Upper lobe of right lung (tissue), 1 donor: ENCODE measurements at places on chromosomes 2 and 18. TPM values are rescaled to one million over a fixed set of nuclear protein-coding genes. Genes with fewer than 3 reads are reported as not detected.

Gene KLHL29
- total RNA-seq, result 15.1 TPM

Gene UXS1
- total RNA-seq, result 64.8 TPM

Gene SULT1C4
- total RNA-seq, result 11.6 TPM

Gene NDUFS1
- total RNA-seq, result 65.7 TPM

Gene SPR
- 44.1 TPM for total RNA-seq

Gene MRO
- total RNA-seq, result 0.20 TPM

Gene RGPD3
- total RNA-seq, result 0.12 TPM

Gene AQP12A
- not detected for total RNA-seq

Gene KCNJ3
- total RNA-seq, result not detected

Gene OR6B2
- not detected for total RNA-seq

Gene FZD7
- 13.6 TPM for total RNA-seq

Gene TTR
- not detected for total RNA-seq

Gene IL1RL1
- total RNA-seq, result 46.5 TPM

Gene NCKAP5
- total RNA-seq, result 40.8 TPM

Gene CCDC85A
- total RNA-seq, result 22.2 TPM

DNA sequence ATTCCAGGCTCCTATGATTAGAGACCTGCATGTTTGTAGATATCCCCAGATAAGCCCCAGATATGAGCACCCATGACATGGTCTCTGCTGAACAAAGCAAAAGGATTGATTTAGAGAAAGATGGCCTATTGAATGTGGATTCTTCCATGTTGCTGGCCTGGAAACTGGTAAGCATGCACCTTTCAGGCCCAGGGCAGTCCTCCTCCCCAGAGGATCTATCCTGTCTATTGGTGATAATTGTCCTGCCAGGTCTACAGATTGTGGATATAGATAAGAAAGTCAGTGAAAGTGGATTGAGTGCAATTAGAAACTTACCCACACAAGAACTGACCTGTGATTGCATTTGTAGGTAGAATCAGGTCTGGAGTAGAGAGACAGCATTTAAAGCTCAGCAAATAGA lies 256.9 kb upstream of the SIX3 start:
- H3K27me3 ChIP-seq, result no peaks in the 10 kb centered on the region
- H3K36me3 ChIP-seq, result no peaks in the 10 kb centered on the region
- H3K4me3 ChIP-seq, result no peak overlapping the region
- no peak for DNase-seq

GRCh38 chr2:19632403-19632991 lies 269.3 kb downstream of the TTC32 start:
- DNase-seq, result no peak
- no peaks in the 10 kb centered on the region for H3K27me3 ChIP-seq
- no peaks in the 10 kb centered on the region for H3K4me1 ChIP-seq
- no peak overlapping the region for H3K27ac ChIP-seq

DNA sequence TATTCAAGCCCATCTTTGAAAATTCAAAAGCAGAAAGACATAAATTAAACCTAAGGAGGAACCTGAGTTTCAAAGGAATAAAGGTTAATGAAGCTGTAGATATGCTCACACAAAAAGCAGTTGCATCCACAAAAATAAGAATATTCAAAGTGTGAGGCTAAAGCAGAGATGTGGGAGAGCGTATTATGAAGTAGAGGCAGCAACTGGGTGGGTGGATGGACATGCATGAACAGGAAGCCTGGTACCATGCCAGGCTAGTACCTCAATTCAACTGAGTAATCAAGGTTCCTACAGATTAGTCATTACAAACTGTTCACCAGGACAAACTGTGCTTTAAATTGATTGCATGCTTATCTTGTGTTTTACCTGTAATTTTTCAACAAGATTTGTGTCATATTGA lies 330.0 kb upstream of the PKDCC start:
- no peak overlapping the region for H3K4me3 ChIP-seq
- peaks cover 2% of the 10 kb centered on the region for H3K4me1 ChIP-seq
- no peaks in the 10 kb centered on the region for H3K27me3 ChIP-seq
- H3K36me3 ChIP-seq, result no peaks in the 10 kb centered on the region

GRCh38 chr2:102230410-102230909 lies 43.6 kb downstream of the IL1RL2 start:
- no peak for DNase-seq
- H3K27ac ChIP-seq, result no peak overlapping the region
- H3K36me3 ChIP-seq, result no peaks in the 10 kb centered on the region
- H3K4me1 ChIP-seq, result peaks cover 35% of the 10 kb centered on the region

DNA sequence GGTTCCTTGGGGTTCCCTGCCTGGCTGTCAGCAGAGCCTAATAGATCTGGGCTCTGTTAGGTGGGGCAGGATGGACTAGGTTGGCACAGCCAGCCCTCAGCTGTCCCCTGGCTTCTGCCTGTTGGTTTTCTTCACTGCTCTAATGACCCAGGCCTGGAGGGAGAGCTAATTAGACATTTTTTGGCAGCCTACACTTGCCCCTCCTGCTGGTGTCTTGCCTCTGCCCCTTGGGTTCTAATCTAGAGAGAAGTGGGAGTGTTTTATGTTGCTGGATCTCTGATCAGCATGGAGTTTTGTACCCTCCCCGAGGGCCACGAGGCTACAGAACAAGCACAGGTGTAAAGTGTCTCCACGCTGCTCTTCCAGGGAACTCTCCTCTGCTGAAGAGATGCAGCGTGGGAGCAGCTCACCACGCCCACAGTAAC lies 199.4 kb upstream of the RASGRP3 start:
- peak overlapping the region; percentile 27 for H3K27ac ChIP-seq
- H3K4me1 ChIP-seq, result no peaks in the 10 kb centered on the region

DNA sequence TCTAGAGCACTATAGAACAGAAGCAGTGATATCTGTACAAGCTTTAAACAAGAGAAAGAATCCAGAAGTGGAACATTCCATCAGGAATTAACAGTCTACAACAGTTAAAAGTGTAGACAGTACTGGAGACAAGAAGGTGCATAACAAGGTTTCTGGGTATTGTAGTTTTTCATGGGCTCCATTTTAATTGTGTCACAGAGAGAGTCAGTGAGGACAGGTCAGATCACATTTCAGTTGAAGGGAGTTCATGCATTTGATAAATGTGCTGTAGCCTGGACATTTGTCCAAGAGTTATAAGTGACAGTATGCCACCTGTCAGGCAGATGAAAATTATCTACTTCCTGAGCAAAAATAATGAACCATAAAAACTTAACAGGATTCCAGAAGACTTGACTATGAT lies 328.6 kb downstream of the CNTNAP5 start:
- H3K27me3 ChIP-seq, result no peaks in the 10 kb centered on the region
- no peak overlapping the region for H3K4me3 ChIP-seq
- DNase-seq, result no peak
- H3K27ac ChIP-seq, result no peak overlapping the region
- H3K4me1 ChIP-seq, result no peaks in the 10 kb centered on the region
- H3K36me3 ChIP-seq, result no peaks in the 10 kb centered on the region

DNA sequence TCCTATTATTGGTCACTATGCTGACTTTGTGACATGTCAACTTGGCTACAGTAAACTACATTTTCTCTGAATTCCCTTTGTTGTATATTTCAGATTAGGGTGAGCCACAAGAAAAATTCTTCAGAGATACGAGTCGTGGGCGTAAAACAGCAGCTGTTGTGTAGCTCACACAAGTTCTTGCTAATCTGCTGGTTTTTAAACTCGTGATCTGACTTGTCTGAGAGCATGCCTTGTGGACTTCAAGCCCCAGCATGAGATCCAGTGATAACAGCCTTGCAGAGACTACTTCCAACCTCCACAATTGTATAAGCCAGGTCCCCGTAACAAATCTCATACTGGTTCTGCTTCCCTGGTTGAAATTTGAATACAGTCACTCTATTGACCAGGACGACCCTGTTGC lies 259.8 kb upstream of the LYPD1 start:
- no peaks in the 10 kb centered on the region for H3K4me1 ChIP-seq
- no peak for DNase-seq
- no peaks in the 10 kb centered on the region for H3K36me3 ChIP-seq

DNA sequence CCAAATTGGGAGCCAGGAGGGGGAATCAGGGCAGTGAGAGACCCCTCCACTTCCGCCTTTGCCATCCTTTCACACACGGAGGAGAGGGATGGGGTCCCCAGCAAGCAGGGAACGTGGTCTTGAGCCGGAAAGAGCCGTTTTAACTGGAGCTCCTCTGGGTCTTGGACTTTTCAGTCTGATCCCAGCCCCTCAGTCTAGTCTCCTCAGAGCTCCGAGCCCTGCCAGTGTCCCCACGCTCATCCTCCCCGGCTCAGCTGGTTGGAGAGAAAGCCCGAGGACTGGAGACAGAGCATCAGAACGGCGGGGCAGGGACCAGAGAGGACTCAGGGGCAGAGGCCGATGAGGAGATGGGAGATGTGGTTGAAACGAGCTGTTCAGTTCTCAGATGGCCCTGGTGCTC lies 26.1 kb upstream of the OTOF start:
- H3K4me1 ChIP-seq, result peaks cover 11% of the 10 kb centered on the region
- H3K4me3 ChIP-seq, result peak overlapping the region; percentile 47
- no peak overlapping the region for H3K27ac ChIP-seq

- no peak overlapping the region for H3K4me3 ChIP-seq
- no peak for DNase-seq
- no peaks in the 10 kb centered on the region for H3K36me3 ChIP-seq
- no peaks in the 10 kb centered on the region for H3K4me1 ChIP-seq
- H3K27me3 ChIP-seq, result no peaks in the 10 kb centered on the region
- no peak overlapping the region for H3K27ac ChIP-seq
Measured at GRCh38 chr2:228102949-228103348, 78.5 kb downstream of the SPHKAP start.

GRCh38 chr18:34576622-34577021 lies 133.5 kb upstream of the DTNA start:
- DNase-seq, result no peak
- H3K27ac ChIP-seq, result no peak overlapping the region
- H3K4me3 ChIP-seq, result no peak overlapping the region
- no peaks in the 10 kb centered on the region for H3K27me3 ChIP-seq
- no peaks in the 10 kb centered on the region for H3K4me1 ChIP-seq

DNA sequence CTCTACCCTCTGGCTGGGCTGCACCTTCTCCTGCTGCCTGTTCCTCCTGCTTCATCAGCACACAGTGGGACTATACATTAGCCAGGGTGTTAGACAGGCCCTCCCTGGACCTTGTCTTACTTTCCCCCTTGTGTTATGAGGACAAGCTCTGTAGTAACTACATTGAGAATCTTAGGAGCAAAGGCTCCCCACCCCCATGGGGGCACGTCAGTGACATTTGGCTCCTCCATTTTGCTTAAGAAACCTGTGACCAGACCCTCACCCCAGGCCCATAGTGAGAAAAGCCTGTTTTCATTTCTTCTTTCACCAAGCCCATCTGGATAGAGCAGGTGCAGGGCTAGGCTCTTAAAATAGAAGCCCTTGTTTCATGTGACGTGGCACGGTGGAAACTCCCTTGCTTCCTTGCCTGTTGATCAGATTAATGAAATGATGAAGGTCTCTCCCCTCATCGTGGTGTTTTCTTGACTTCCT lies 146.7 kb downstream of the RPIA start:
- DNase-seq, result no peak
- H3K4me1 ChIP-seq, result no peaks in the 10 kb centered on the region
- no peaks in the 10 kb centered on the region for H3K27me3 ChIP-seq
- H3K27ac ChIP-seq, result no peak overlapping the region
- H3K36me3 ChIP-seq, result no peaks in the 10 kb centered on the region

DNA sequence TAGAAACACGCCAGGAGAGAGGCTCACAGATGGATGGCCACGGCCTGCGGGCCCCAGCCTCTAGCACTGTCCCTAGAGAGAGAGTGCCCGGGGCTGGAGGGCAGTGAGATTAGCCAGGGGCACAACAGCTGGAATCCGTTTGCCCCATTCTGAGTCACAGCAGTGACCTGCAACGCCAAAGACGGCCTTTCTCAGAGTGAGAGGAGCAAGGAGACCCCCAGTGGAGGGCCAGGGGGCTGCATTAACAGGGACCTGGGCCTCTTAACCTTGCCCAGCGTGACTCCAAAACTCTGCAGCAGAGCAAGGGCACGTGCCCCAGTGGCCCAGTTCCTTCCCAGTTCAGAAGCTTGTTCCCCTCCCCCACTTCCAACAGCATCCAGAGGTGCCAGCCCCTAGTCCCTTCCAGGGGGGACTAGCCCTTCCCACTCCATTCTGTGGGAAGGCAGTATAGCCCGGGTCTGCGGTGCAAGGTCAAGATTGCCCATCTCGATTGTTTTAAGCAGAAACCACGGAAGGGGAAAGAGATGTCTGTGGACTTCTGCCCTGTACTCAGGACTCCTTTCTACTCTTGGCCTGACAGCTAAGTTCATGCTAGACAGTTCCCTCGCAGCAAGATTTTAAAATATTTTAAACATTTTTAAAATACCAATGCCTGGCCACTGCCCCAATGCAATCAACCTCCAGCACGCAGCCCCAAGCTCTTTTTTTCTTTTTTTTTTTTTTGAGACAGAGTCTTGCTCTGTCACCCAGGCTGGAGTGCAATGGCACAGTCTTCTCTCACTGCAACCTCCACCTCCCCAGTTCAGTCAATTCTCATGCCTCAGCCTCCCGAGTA lies 50.9 kb upstream of the BIN1 start:
- no peaks in the 10 kb centered on the region for H3K27me3 ChIP-seq
- DNase-seq, result no peak
- no peak overlapping the region for H3K27ac ChIP-seq

DNA sequence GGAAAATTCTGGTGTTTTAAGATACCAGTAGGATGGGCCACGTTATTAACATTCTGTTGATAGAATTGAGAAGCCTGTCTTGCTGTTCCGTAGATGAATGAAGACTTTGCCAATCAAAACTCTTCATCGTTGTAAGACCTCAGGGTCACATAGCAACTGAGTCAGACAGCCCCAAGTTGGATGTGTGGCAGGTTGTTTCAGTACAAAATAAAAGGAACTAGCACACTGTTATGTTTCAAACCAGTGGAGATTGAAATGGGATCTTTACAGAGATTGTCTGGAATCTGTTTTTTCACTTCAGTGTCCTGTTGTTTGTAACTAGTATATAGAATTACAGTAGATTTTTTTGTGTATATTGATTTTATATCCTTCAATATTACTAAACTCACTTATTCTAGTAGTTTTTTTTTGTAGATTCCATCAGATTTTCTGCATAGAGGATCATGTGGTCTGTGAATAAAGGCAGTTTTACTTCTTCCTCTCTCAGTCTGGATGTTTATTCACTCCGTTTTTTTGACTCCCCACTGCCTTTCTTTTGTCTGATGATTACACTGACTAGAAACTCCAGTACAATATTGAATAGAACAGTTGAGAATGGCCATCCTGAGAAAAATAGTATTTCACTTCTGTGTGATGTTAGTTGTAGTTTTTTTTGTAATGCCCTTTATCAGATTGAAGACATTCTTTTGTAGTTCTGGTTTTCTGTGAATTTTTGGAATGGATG lies 22.7 kb downstream of the EPC2 start:
- H3K36me3 ChIP-seq, result no peaks in the 10 kb centered on the region
- H3K4me1 ChIP-seq, result peaks cover 5% of the 10 kb centered on the region
- no peaks in the 10 kb centered on the region for H3K27me3 ChIP-seq
- H3K27ac ChIP-seq, result no peak overlapping the region
- H3K4me3 ChIP-seq, result no peak overlapping the region

GRCh38 chr2:10048501-10049171 lies 5.3 kb downstream of the KLF11 start:
- DNase-seq, result no peak
- no peak overlapping the region for H3K4me3 ChIP-seq
- H3K36me3 ChIP-seq, result peaks cover 74% of the 10 kb centered on the region
- H3K27me3 ChIP-seq, result no peaks in the 10 kb centered on the region
- peaks cover 25% of the 10 kb centered on the region for H3K4me1 ChIP-seq
